ENCODE measurements at places on chromosomes 1 and 21. TPM values are rescaled to one million over a fixed set of nuclear protein-coding genes. Genes with fewer than 3 reads are reported as not detected.

DLGAP3 gene
- total RNA-seq, result 0.87 TPM

KPRP gene
- not detected for total RNA-seq

KRTAP13-2 gene
- not detected for total RNA-seq

SPTA1 gene
- total RNA-seq, result not detected

DNA sequence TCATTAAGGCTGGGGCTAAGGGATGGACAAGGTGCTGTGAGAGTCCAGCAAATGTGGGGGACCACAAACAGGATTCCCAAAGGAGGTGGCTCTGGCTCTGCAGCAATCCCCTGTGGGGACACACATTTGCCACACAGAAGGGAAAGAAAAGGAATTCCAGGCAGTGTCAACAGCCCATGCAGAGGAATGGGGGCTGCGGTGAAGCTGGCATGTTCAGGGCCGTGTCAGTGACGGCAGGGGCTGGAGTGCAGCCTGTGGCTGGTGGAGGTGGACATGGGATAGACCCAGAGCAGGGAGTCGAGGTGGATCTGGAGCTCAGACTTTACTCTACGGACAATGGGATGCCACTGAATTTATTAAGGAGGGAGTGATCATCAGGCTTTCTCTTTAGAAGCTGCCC, 183.2 kb downstream of the TRABD2B start:
- no peaks in the 10 kb centered on the region for H3K36me3 ChIP-seq
- no peaks in the 10 kb centered on the region for H3K27me3 ChIP-seq
- no peaks in the 10 kb centered on the region for H3K4me1 ChIP-seq
- no peak overlapping the region for H3K27ac ChIP-seq

DNA sequence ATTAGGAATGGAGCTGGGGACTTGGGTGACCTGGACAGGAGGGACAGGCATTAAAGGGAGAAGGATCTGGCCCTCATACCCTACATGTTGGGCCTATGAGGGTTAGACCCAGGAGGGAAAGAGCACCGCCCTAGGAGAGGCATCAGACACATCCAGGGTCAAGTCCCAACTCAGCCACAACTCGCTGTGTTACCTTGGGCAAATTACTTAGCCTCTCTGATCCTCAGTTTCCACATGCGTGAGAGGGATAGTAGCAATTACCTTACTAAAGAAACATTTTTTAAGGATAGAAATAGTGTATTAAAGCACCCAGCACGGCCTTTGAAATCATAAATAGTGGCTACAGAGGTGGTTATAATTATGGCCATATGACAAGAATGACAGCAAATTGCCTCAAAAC, 20.1 kb upstream of the SELENON start:
- H3K4me3 ChIP-seq, result no peak overlapping the region
- no peak overlapping the region for H3K27ac ChIP-seq
- H3K36me3 ChIP-seq, result no peaks in the 10 kb centered on the region

- H3K4me3 ChIP-seq, result no peak overlapping the region
- H3K27me3 ChIP-seq, result no peaks in the 10 kb centered on the region
- peaks cover 7% of the 10 kb centered on the region for H3K4me1 ChIP-seq
- no peak for DNase-seq
- no peak overlapping the region for H3K27ac ChIP-seq
Observed at GRCh38 chr1:31795096-31795675, 20.6 kb downstream of the SPOCD1 start.

DNA sequence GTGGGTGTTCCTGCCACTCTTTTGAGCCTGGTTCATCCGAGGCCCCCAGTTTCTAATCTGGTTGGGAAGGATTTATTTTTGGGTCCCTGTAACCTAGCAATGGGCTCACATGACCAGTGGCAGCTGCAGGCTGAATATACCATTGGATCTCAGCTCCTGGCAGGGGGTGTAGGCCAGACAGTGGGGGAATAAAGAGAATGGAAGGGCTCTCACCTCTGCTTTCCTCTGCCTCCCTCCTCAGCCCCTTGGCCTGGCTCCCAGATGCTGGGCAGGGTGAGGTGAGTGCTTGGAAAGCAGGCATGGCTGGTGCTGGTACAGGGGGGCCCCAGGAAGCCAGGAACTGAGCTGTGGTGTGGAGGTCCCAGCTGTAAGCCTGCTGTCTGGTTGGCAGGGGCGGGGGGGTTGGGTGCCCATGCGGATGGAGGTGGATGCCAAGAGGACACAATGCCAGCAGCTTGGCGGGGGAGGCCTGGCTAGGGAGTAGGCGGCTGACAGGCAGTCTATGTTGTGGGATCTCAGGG, 3.6 kb upstream of the GPR61 start:
- no peak overlapping the region for H3K4me3 ChIP-seq
- no peak for DNase-seq
- H3K27me3 ChIP-seq, result no peaks in the 10 kb centered on the region
- no peaks in the 10 kb centered on the region for H3K36me3 ChIP-seq

Data from Panc1 (cell line).